ENCODE measurements at places on chromosomes 16 and 17. TPM values are rescaled to one million over a fixed set of nuclear protein-coding genes. Genes with fewer than 3 reads are reported as not detected.

GRCh38 chr17:48102798-48103715 lies 1.8 kb upstream of the CBX1 start:
- DNase-seq: no peak

DNA sequence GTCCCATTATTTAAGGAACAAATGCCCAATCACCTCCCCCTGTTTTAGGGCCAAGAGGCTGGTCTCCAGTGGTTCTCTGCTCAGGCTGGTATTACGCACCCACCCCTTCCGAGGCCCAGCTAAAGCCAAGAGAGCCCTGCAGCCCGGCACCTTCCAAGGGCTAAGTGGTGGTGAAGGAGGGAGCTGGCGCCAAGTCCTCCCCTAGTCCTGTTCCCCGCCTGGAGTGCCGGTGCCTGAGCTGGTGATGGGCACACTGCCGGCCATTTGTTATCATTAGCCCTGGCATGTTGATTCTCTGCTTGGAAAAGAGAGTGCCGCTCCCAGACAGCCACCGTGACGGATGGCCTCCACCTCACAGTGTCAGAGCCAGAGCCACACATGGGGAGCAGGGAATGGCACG lies 31.9 kb downstream of the GRIN2C start:
- no peak for DNase-seq

DNA sequence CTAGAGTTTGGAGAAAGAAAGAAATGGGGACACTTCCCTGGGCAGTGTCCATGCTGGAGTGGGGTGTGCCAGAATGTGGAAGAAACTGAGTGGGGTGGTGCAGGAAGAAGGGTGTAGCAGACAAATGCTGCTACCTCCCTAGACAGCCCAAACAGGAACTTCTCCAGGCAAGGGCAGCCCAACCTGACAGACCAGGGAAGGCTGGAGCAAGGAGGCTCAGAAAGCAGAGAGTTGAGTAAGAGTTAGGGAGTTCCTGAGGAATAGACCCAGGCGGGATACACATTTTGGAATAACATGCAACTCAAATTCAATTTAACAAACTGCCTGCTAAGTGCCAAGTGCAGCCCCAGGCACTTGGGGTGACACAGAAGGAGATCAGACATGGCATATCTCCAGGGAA lies 1.0 kb upstream of the MYO18A start:
- DNase-seq: no peak

DNA sequence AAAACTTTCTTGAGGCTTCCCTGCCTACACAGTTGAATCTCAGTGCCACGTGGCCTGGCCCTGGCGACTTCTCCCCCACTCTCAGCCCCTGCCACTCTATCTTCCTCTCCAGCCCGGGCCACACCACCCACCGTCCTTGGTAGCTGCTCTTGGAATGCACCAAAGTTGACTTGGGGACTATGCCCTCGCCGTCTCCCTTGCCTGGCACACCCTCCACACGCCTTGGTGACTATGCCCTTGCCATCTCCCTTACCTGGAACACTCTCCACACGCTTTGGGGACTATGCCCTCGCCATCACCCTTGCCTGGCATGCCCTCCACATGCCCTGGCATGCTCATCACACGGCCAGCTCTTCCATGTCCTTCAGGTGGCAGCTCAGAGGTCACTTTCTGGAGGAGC lies 15.5 kb upstream of the TVP23A start:
- no peak for DNase-seq

GRCh38 chr16:67084345-67085028 lies 25.3 kb upstream of the PHAF1 start:
- no peak for DNase-seq

- DNase-seq: no peak
Measured at GRCh38 chr16:8855972-8856371, 12.8 kb downstream of the CARHSP1 start.

DNA sequence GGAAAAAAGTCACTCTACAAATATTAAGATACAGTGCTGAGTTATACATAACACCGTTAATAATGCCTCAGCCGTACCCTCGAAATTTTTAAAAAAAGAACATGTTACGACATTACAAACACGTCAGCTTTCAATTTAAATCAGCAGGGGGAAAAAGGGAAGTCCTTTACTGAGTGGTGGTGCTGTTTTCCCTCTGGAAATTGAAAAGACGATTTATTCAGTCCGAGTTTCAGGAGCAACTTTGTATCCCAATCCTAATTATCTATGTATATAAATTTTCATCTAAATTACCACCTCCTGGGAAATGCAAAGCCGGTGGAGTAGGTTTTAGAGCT lies 1.3 kb downstream of the NETO2 start:
- DNase-seq: no peak

- no peak for DNase-seq
Measured at GRCh38 chr17:8337802-8338752, 1.6 kb upstream of the ODF4 start.

DNA sequence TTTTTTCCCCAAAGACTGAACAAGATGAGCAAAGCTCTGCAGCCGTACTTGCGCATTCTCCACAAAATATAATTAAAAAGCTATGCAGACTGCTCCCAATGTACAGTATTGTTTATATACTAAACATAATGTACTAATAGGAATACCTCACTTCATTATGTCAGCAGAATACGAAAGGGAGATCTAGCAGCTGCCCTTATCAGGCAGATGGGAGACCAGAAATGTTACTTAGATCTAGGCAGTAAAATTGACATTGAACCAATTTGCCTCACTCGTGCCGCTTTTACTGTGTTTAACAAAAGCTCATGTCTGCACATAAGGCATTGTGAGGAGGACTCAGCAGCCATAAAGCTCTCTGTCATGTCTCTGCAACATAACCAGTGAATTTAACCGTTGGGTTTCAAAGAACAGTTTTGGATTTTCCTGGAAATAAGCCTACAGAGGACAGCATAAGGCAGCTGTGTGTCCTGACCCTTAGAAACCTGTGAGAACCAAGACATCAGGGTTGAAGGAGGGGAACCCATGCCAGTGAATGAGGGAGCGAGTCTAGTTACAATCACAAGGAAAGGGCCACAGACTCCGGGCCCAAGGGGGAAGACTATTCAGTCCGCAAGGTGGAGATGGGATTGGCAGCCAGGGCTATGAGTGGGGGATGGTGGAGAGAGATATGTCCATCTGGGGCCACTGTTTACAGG lies 71.4 kb downstream of the GNAO1 start:
- no peak for DNase-seq

DNA sequence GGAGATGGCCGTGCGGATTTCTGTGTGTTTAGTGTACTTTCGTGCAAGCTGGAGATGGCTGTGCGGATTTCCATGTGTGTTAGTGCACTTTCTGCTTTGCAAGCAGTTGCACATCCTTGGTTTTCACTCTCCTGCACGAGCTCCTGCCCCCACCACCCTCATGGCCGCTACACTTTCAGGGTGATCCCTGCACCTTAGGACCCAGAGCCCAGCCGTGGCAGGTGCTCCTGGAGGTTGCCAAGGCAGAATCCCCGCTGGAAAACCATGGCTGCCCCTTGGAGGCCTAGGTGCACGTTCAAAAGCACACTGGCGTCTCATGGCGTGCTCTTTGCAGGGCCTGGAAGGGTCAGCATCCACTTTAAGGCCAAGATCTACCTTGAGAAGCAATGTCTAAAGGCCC lies 311.0 kb upstream of the TNRC6C start:
- DNase-seq: peak; percentile 4

GRCh38 chr17:3768341-3768740 lies 32.6 kb downstream of the ITGAE start:
- no peak for DNase-seq

DNA sequence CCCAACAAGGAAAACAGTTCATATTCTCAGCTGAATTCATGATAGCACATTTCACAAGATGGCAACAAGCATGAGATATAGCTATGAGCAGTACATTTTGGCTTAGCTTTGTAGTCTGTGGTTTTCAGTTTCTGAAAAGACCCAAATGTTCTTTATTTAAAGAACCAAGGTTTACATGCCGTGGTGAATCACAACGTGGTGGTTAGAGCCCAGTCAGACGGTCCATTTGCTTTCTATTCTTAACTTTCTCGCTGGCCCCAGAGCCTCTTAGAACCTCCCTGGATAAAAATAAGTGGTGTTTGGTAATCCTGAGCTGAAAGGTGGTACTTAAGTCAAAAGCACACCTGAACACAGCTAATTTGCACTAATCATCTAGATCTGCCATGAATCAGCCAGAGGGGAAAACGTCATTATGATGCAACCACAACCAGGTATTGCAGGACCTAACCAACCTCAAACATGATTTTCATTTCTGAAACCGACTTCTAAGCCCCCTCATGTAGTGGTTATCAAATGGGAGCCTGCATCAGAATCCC lies 18.6 kb upstream of the HAPSTR1 start:
- no peak for DNase-seq

DNA sequence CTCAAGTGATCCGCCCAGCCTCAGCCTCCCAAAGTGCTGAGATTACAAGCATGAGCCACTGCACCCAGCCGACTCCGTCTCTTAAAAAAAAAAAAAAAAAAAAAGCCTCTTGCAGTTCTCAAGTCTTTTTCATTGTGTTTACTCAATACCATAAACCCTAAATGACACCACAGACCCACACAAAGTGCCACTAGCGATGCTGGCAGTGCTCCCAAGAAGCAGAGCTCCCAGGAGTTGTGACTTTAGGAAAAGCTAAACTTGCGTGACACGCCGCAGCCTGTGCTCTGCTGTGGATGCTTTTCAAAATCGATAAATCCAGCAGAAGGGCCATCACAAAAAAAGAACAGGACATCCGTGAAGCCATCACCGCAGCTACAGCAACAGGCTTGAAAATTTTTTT lies 114.7 kb downstream of the ANKRD11 start:
- no peak for DNase-seq

DNA sequence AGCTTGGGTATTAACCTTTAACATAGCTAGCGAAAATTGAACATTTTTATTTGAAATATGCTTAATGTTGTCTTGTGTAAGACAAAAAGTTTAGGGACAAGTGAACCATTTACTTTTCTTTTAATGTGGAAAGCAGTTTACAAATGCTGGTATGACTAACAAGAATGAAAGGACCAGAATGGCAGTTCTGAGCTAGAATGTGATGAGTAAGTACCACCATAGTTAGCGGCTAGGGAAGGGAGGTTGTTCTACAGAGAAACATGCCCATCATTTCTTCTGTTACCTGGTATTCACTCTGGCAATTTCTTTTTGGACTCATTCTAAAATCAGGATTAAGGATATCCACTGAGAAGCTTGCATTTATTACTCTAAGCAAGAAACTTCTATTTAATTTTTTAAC lies 121.1 kb downstream of the WWOX start:
- no peak for DNase-seq

DNA sequence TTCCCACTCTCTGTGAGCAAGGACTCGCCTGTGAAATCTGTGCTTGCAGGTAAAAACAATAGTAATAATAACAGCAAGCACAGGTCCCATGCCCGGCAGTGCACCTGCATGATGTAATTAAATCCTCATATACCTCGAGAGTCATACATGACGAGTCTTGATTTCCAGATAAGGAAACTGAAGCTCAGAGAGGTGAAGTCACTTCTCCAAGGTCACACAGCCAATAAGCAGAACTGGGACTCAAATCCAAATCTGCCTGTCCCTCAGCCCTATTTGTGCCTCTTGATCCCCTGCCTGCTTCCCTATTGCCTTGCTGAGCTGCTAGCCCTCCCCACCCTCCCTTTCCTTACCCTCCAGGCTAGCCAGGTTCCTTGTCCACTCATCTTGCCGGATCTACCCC lies 38.0 kb upstream of the CPNE2 start:
- DNase-seq: no peak

GRCh38 chr17:11138023-11138422 lies 103.0 kb upstream of the SHISA6 start:
- DNase-seq: no peak

GRCh38 chr17:49734515-49735490 lies 27.0 kb upstream of the SLC35B1 start:
- DNase-seq: no peak

DNA sequence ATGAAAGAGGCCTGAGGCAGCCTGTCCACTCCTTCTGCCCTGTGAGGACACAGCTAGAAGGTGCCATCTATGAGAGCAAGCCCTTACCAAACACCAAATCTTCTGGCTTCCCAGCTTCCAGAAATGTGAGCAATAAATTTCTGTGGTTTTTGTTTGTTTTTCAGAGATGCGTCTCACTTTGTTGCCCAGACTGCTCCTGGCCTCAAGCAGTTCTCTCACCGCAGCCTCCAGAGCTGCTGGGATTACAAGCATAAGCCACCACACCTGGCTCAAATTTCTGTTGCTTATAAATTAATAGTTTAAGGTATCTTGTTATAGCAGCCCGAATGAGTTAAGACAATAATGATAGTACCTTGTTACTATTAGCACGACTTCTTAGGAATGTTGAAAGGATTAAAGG lies 12.5 kb upstream of the SLC16A11 start:
- DNase-seq: no peak

GRCh38 chr16:66858740-66859396 lies 14.7 kb downstream of the CA7 start:
- peak; percentile 85 for DNase-seq

DNA sequence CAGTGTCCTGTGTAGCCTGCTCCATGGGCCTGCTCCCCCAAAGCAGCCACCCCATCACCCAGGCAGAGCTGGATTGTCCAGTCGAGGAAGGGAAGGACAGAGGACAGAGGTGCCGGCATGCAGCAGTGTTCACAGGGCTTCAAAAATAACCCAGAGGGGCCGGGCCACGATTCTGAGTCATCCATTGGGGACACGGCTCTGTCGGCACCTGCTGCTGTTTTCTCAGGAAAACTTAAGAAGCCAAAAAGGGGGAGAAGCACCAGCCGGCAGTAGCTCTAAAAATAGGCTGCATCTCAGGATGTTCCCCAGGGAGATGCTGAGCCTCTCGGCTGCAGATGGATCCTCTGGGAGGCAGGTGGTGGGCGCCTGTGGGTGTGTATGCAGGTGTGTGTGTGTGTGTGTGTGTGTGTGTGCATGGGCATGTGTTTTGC lies 1.6 kb downstream of the CA7 start:
- no peak for DNase-seq

- DNase-seq: no peak
Measured at GRCh38 chr16:10107081-10107480, 75.1 kb downstream of the GRIN2A start.

- peak; percentile 64 for DNase-seq
Measured at GRCh38 chr17:7477392-7478275, 1.8 kb downstream of the ZBTB4 start.

GRCh38 chr17:49680314-49680713 lies 2.4 kb upstream of the SPOP start:
- DNase-seq: no peak

DNA sequence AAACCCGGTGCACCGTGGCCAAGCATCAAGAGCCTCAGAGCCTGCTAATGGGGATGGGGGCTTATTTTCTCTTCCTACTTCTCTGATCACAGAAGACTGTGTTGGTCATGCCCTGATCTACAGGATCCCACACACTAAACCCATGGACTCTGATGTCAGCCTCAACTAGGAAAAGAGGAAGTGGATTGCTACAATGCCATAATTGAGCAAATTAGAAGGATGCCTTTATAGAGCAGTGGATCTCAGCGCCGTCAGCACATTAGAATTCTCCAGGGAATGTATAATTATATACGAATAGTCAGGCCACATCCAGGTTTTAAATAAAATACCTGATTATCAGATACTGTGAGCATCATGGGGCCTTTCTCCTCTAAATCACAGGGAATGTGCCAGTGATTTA lies 64.8 kb downstream of the VAT1L start:
- no peak for DNase-seq

GRCh38 chr16:82421851-82422250 lies 204.9 kb upstream of the CDH13 start:
- DNase-seq: no peak

- no peak for DNase-seq
Measured at GRCh38 chr17:64546716-64547115, 39.9 kb downstream of the CEP95 start.

The KRT20 gene
- total RNA-seq: not detected

The PRSS22 gene
- 22.9 TPM for total RNA-seq

The CNGB1 gene
- total RNA-seq: 0.06 TPM

The KRTAP4-1 gene
- not detected for total RNA-seq

The C16orf46 gene
- 3.6 TPM for total RNA-seq

The PLLP gene
- 123 TPM for total RNA-seq

The TADA2A gene
- total RNA-seq: 20.7 TPM
